Sigmoid colon (tissue), 7 donors: ENCODE measurements at places on chromosomes 6 and 20.

DNA sequence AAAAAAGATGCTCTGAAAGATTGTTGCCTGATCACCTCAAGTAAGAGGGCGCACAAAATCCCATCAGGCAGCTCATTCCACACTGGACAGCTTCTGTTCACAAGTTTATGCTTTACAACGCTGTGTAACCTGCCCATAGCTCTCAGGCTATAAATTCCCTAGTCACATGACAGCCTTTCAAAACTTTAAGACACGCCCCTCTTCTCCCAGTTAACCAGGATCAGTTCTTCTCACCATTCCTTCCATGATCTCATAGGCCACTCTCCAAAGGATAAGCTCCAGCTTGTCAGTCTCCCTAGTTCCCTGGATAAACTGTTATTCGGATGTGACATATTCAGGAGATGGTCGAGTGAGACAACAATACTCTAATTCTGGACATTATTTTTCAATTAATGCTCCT, 15.0 kb downstream of the ADNP start:
- peak overlapping the region; percentile 10 for H3K27ac ChIP-seq
- no peaks in the 10 kb centered on the region for H3K36me3 ChIP-seq
- DNase-seq: no peak
- peaks cover 87% of the 10 kb centered on the region for H3K4me1 ChIP-seq

DNA sequence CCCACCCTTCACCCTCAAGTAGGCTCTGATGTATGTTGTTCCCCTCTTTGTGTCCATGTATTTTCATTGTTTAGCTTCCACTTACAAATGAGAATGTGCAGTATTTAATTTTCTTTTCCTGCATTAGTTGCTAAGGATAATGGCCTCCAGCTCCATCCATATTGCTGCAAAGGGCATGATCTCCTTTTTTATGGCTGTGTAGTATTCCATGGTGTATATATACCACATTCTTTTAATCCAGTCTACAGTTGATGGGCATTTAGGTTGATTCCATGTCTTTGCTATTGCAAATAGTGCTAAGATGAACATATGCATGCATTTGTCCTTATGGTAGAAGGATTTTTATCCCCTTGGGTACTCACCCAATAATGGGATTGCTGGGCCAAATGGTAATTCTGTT, 35.9 kb upstream of the COL9A1 start:
- H3K4me1 ChIP-seq: no peaks in the 10 kb centered on the region
- H3K27me3 ChIP-seq: no peaks in the 10 kb centered on the region
- no peak for DNase-seq
- no peak overlapping the region for H3K4me3 ChIP-seq
- no peaks in the 10 kb centered on the region for H3K36me3 ChIP-seq
- H3K27ac ChIP-seq: no peak overlapping the region

- peaks cover 52% of the 10 kb centered on the region for H3K27me3 ChIP-seq
- no peaks in the 10 kb centered on the region for H3K4me1 ChIP-seq
- H3K27ac ChIP-seq: no peak overlapping the region
- peaks cover 47% of the 10 kb centered on the region for H3K36me3 ChIP-seq
- no peak for DNase-seq
Measured at GRCh38 chr20:21390768-21391167, 6.6 kb downstream of the NKX2-4 start.

DNA sequence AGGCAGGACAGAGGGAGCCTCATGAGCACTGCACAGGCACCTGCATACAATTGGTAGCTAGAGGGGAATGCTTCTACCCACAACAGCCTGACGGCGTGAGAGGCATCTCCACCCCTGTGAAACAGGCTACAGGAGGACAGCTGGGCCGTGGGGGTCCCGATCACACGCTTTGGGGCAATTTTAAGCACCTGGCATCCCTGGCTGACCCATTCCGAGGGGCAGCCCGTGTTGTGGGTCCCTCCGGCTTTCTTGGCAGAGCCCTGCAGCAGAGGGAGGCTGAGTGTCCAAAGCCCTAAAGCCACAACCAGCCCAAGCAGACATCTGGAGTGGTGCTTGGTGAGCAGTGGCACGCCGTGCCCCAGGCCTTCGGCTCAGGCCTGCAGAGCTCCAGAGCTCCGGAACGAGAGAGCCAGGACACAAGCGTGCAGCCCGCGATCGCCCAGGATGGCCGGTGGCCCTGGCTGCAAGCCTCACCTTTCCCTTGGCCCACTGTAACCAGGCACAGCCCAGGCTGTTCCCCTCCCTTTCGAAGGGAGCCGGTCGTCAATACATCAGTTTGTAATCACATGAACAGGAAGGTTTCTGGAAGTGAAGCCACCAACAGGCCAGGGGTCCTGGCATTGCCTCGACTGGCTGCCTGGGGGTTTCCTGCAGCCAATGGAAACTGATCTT, 81.4 kb downstream of the DLL1 start:
- peak; percentile 40 for DNase-seq
- H3K27ac ChIP-seq: no peak overlapping the region
- H3K4me3 ChIP-seq: no peak overlapping the region
- no peaks in the 10 kb centered on the region for H3K36me3 ChIP-seq
- H3K4me1 ChIP-seq: no peaks in the 10 kb centered on the region

DNA sequence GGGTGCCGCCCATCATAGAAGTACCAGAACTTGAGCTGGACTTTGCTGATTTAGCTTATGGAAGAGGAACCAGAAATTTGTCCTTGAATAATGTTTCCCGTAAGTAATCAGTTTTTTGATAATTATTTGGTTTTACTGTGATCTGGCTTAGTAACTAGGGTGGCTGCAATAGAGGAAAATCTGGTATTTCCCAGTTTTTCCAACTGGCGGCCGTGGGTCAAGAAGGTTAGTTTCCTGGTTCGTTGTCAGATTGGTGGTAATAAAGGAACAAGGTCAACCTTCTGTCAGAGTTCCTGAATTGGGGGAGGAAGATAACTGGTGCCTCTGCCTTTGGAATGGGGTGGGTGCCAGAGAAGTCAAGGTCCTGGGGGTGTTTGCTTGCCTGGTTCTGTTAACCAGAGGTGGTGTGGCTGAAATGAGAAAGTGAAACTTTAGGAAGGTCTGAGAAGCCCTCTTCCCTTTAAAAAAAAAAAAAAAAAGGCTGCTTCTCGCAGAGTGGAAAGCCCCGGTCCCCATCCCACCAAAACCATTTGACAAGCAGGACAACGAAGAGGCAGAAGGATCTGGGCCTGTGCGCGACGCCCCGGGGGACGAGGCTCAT, at the start of gene CALHM6:
Gene CALHM6, plus strand, starts transcription at position 45 of the 601 bp plus-strand sequence. Its CDS starts 555 bp downstream, at position 600.
- H3K27ac ChIP-seq: peak within 1 kb of the TSS; percentile 40
- no peaks in the 10 kb centered on the region for H3K36me3 ChIP-seq
- peaks cover 19% of the 10 kb centered on the region for H3K27me3 ChIP-seq
- H3K4me3 ChIP-seq: peak within 1 kb of the TSS; percentile 51
- DNase-seq: no peak

DNA sequence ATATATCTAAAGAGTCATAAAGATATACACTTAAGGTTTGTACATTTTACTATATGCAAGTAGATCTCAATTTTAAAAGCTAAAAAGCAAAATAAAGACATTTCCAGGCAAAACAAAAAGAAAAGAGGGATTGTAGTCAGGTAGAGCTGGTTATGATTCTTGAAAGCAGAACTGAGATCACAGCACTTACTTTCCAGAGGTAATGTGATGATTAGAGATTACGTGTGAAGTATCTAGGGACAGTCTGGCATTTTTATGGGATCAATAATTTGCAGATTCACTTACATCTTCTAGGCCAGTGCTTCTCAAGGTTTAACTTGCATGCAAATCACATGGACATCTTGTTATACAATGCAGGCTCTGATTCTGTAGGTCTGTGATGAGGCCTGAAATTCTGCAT, 595.5 kb downstream of the KIF16B start:
- DNase-seq: no peak
- H3K36me3 ChIP-seq: no peaks in the 10 kb centered on the region
- H3K4me1 ChIP-seq: no peaks in the 10 kb centered on the region

DNA sequence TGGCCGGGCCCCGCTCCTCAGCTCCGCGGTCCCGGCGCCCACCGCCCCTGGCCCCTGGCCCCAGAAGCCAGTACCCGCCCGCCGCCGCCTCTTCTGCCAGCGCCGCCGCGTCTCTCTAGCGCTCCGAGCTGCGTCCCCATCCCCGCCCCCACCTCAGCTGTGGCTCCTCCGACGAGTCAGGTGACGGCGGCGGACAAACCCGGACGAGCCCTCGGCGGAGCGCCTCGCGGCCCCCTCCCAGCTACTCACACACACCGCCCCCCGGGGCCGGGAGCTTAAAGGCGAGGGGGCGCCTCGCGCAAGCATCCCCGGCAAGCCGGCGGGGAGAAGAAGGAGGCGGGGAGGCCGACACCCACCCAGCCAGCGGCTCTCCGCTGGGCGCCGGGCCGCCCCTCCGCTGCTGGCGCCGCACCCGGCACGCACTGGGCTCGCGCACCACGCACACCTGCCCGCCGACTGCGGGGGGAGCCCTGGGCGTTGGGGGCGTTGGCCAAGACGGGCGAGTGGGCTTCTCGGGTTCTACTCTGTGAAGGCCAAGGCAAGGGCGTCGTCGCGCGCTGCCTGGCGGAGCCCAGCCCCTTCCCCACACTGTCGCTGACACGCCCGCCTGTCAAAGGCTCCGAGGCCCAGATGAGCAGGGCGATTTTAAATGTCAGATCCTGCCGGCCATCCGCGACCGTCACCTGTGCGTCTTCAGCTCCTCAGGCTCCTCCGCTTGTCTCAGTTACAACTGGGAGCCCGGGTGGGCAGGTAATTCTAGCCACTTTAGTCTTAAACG, at the start of gene SNAP91:
Gene SNAP91, minus strand, starts transcription at position 132 of the 778 bp plus-strand sequence. CDS start 1,174 bp downstream, outside the sequence.
- no peaks in the 10 kb centered on the region for H3K36me3 ChIP-seq
- H3K27ac ChIP-seq: no peak within 1 kb of the TSS
- peak; percentile 56 for DNase-seq
- peaks cover 5% of the 10 kb centered on the region for H3K27me3 ChIP-seq
- no peaks in the 10 kb centered on the region for H3K4me1 ChIP-seq

DNA sequence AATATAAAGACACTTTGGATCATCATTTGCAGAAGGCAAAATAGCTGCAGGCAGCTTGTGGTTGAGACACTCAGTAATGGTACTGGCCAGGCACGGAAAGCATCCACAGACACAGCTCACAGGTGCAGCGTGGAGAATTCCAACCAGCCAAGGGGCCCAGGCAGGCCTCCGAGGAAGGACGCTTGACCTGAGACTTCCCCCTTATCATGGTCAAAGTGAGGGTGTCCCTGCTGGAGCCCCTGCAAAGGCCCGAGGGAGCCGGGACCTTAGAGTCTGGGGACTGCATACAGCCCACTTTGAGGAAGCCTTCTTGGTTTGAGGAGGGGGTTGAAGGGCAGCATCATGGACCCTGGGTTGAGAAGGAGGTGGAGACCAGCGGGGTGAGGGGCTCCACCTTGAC, 15.1 kb upstream of the MYT1 start:
- H3K27me3 ChIP-seq: no peaks in the 10 kb centered on the region
- H3K27ac ChIP-seq: no peak overlapping the region
- no peak overlapping the region for H3K4me3 ChIP-seq

- no peak overlapping the region for H3K4me3 ChIP-seq
- no peak for DNase-seq
- H3K27me3 ChIP-seq: no peaks in the 10 kb centered on the region
Measured at GRCh38 chr6:14228571-14228970, 111.0 kb downstream of the CD83 start.

GRCh38 chr6:68256391-68256790, 378.7 kb upstream of the ADGRB3 start:
- no peak overlapping the region for H3K4me3 ChIP-seq
- no peak overlapping the region for H3K27ac ChIP-seq
- H3K36me3 ChIP-seq: no peaks in the 10 kb centered on the region
- H3K27me3 ChIP-seq: no peaks in the 10 kb centered on the region

DNA sequence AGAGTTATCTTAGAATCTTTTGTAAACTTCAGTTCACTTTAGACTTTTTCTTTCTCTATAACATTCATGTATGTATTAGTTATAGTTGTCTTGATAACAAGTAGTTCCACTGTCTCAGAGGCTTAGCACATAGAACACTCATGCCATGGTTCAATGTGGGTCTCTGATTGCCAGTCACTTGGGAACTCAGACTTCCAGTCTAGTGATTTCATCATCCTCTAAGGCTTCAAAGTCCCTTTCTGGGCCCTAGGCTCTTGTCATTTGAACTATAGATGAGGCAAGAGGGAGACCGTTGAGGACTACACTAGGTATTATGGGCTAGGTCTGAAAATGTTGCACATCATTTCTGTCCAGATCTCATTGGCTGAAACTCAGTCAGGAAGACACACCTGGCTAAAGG, 8.4 kb upstream of the EEF1E1 start:
- DNase-seq: no peak
- H3K4me3 ChIP-seq: no peak overlapping the region
- H3K4me1 ChIP-seq: no peaks in the 10 kb centered on the region
- peaks cover 5% of the 10 kb centered on the region for H3K27me3 ChIP-seq
- H3K27ac ChIP-seq: no peak overlapping the region

GRCh38 chr6:77447254-77447653, 16.0 kb downstream of the HTR1B start:
- H3K4me3 ChIP-seq: no peak overlapping the region
- H3K27ac ChIP-seq: no peak overlapping the region
- no peaks in the 10 kb centered on the region for H3K36me3 ChIP-seq

GRCh38 chr6:101403216-101403945, 9.9 kb downstream of the GRIK2 start:
- H3K27ac ChIP-seq: no peak overlapping the region

GRCh38 chr20:37841971-37842370, 61.0 kb upstream of the VSTM2L start:
- H3K27ac ChIP-seq: no peak overlapping the region
- H3K4me1 ChIP-seq: no peaks in the 10 kb centered on the region
- no peaks in the 10 kb centered on the region for H3K36me3 ChIP-seq
